Stimulated activated CD8-positive, alpha-beta memory T cell treated with anti-CD3 and anti-CD28 coated beads, Interleukin-15, amount 100 ng/mL, for 4 hours (primary cell): ENCODE measurements at places on chromosomes 13 and 19.

- DNase-seq: no peak
Measured at GRCh38 chr13:77359171-77359570, 32.3 kb upstream of the MYCBP2 start.

DNA sequence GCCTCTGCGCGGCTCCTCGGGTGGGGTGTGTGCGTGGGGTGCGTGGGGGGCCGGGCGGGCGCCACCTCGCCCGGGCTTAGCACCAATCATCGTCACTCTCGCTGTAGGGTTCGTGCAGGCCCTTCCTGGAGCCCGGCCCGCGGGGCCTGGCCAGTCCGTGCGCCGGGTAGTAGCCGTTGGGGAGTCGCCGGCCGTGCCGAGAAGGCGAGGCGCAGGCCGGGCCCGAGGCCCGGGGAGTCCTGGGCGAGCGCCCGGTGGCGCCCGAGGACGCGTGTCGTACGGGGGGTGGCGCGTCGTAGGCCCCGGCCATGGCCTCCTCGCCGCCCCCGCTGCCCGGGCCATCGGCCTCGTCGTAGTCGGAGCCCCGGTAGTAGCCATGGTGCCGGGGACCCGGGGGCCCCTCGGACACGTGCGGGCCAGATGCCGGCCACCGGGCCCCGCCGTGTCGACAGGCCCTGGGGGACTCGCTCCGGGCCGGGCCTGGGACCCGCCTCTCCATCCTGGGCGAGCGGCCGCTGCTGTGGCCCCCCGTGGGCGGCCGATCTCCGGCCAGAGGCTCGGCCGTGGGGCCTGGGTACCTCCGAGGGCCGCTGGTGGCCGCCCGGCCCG, 57.1 kb downstream of the IER2 start:
- DNase-seq: no peak

DNA sequence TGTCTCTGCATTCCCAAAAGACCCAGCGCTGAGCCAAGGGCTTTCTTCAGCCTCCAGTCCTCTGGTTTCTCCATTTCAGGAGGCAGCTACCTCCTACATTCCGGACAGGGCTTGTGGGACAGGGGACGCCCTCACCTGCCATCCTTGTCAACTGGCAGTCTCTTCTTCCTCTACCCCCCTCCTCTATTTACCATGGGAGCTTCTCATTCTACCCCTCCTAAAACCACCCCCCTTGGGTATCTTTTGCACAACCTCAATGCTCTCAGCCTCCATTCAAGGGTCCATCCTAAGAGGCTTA, 43.8 kb downstream of the ZNF93 start:
- DNase-seq: no peak

DNA sequence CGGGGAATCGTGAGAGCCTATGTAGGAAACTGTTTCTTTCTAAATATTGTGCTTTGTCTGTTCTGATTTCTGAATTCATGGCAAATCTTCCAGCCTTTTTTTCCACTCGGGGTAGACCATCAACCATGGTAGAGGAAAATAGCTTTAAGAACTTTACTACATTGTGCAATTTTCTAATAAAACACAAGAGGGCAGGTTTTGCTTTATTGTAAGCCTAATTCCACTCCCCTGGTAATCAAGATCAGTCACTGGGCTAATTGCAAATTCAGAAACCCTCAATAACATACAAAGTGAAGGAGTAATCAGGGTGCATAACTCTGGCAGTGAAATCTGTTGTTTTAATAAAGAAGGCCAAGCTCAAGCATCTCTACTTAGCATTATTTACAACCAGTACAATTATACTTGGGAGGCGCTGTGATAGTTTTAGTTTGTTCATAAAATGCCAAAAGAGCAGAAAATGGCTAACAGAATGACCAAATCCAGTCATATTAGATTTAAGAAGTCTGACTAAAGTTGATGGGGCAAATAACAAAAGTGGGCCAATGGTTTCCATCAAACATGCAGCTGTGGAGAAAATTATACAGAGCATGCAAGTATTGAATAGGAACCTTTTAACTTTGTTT, 43.8 kb downstream of the DCT start:
- DNase-seq: no peak

DNA sequence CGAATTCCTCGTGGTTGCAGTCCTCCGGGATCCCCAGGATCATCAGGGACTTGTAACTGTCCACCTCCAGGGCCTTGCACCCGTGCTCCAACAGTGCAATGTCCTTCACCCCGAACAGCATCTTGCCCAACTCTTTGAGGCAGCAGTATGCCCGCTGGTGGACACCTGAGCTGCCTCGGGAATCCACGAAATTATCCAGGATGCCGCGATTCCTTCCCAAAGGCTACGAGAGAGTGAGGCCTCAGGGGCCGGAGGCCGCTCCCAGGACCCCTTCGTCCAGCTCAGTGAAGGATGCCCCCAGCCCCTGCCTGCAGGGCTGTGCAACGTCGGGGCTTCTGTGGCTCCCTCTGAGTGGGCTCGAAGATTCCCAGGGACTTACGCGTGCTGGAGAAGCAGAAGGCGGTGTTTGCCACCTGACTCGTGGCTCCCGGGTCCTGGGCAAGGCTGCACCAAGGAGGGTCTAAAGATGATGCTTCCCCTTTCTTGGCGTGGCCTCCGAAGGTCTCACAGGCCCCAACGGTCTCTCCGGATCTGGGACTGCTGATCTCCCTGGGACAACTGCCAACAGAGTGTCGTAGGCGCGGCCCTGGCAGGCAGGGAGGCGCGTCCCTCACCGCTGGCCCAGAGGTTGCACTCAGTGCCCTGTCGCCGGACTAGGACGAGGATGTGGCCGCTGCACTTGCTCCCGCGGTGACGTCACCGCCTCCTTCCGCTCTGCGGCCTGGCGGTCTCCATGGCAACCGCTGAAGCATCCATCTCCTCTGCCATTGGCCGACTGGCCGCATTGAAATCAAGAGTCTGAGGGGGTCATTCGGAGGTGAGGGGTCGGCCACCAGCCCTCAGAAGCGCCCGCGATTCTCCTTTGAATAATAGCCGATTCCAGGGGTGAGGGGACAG, at the start of gene PNMA8C:
PNMA8C (minus strand) TSS at position 698 of the 897 bp plus-strand sequence; CDS start at position 121, 577 bp downstream.
- no peak for DNase-seq

GRCh38 chr13:33490461-33491327, 205.1 kb upstream of the STARD13 start:
- DNase-seq: no peak

DNA sequence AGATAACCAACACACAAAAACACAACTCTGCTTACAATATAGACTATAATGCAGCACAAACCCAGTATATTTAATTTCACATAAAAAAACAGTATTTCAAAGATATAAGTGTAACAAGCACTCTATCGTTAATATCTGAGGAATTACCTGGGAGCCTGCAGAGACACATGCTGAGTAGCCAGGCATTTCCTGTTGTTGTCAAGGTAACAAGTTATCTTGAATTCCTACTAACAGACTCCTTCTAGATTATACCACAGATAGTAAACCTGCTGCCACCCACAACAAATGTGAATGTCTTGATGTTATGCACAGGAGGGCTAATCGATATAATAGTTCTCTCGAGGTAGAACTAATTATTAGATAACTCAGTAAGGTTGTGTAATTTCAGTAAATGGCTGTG, 826.0 kb upstream of the PRR20A start:
- DNase-seq: no peak

- DNase-seq: no peak
Measured at GRCh38 chr19:18946918-18947317, 5.9 kb upstream of the HOMER3 start.

DNA sequence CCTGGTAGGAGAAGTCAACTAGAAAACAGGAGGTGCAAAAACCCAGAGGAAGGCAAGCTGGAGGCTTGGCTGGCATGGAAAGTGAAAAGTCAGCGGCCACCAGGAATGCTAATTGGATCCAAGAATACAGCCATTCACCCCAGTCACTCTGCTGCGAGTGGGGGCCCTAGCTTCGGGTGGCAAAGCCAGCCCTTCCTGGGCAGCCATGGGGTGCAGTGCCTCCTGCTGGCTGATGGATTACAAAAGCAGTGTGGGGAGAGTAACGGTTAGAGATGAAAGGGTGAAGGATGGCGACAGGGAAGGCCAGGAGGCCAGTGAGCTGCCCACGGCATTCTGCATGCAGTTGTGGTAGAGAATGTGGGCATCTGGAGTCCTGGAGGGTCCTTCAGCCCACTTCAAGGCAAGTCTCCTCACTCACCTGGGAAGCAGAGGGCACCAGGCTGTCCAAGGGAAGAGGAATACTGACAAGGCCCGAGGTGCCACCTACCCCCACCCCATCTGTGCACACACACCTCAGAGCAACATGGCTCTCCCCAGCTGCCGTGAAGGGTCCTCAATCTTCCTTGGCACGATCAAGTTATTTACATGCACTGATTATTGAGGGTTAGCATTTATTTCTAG, 20.3 kb upstream of the EPHX3 start:
- DNase-seq: no peak

DNA sequence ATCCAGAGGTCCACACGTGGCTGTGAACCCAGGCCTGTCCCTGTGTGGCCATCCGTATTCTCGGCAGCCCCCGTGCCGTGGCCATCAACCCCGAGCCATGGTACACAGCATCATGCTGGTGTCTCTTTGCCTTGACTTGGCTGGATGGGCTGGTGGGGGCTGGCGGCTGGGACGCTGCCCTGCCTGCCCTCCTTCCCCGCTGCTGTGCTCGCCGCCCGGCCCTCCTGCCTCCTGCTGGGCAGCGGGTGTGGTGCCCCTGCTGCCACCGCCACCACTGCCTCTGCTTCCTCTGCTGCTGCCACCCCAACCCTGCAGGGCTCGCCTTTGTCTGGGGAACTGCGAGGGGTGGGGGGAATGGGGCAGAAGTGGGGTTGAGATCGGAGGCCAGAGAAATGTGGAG, 19.7 kb upstream of the EHD2 start:
- DNase-seq: no peak

DNA sequence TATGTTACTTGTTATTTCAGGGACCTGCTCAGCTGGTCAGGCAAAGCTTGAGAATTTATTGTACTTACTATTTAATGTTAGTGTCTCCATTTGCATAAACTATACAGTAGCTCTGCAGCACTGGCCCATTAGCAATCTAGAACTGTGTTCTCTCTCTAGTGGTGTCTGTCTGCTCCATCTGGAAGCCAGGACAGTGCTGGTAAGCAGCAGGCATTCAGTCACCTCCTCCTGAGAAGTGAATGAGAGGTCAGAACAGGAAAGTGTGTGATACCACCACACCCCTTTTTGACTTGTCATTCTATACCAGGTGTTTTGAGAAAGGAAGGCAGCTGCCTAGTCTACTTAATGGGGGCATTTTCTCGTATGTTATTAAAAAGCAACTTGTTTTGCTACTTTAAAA, 3.9 kb downstream of the COG3 start:
- DNase-seq: no peak

DNA sequence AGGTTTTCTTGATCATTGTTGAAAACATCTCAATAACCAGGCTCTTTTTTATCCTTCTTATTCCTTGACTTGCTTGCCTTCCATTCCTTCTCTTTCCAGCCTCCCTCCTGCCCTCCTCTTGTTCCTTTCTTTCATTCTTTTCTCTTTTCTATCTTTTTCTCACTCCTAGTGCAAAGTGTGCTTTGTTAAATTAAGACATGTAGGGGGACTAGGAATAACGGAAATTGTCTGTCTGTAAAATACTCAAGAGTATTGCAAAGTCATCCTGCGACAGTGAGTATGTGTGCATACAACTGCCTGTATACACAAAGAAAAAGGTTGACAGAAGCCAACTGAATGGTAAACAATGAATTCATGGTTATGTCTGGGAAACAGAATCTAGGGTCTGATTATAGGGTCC, 70.1 kb downstream of the LRRC63 start:
- no peak for DNase-seq

GRCh38 chr19:38759590-38760003, 13.7 kb downstream of the LGALS7 start:
- DNase-seq: no peak

- no peak for DNase-seq
Measured at GRCh38 chr13:89749888-89750287, 1597.6 kb upstream of the MIR17HG start.

- no peak for DNase-seq
Measured at GRCh38 chr13:43305416-43305815, 282.0 kb downstream of the DNAJC15 start.

DNA sequence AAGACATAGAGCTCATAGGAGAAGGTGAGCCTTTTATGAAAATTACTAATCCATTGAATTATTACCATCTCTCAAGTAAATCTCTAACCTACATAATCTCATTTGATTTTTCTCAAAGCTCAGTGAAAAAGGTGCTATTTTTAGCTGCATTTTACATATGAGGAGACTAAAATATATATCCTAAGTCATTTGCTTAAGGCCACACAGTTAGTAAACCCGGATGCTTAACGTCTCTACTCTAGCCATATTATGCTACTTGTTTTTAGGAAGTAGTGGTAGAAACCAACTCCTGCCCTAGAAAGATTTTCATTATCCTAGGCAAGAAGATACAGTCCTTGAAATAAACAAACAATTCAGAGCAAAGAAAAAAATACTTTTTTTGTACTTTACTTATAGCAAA, 108.9 kb downstream of the RBM26 start:
- no peak for DNase-seq

- DNase-seq: no peak
Measured at GRCh38 chr13:32039056-32039455, 7.5 kb downstream of the FRY start.

DNA sequence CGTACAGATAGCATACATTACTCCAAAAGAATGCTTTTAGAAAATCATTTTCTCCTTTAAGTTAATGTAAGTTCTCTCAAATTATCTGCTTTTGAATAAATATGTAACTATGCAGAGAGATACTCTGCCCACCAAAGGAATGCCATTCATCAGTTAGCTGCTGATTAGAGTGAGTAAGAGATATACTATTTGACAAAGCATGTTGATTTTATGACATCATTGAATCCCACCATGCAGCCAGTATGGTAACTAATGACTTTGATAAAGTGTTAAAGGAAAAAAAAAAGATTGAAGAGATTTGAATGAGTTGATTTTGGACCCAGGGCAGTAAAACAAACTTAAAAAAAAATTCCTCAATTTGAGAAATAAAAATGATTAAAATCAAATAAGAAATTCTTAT, 521.5 kb downstream of the SLITRK6 start:
- no peak for DNase-seq
